ENCODE measurements at places on chromosomes 3 and 15. TPM values are rescaled to one million over a fixed set of nuclear protein-coding genes. Genes with fewer than 3 reads are reported as not detected.

DNA sequence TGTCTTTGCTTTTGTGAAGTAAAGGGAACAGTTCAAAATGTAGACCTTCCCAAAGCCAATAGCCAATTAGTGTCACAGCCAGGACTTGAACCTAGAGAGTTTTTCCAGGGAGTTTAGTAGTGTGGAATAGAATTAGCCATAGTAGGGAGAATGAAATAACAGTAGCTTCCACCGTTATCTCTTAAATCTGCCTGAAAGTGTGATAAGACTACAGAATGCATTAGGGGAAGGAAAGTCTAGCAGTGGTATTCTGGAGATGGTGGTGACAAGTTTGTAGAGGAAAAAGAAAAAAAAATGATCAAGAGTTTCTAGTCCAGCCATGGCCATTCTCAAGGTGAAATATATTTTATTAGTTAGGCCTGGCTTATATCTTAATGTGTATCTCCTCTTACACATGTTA is 13.8 kb downstream of the ATP11B start:
- DNase-seq, result no peak

DNA sequence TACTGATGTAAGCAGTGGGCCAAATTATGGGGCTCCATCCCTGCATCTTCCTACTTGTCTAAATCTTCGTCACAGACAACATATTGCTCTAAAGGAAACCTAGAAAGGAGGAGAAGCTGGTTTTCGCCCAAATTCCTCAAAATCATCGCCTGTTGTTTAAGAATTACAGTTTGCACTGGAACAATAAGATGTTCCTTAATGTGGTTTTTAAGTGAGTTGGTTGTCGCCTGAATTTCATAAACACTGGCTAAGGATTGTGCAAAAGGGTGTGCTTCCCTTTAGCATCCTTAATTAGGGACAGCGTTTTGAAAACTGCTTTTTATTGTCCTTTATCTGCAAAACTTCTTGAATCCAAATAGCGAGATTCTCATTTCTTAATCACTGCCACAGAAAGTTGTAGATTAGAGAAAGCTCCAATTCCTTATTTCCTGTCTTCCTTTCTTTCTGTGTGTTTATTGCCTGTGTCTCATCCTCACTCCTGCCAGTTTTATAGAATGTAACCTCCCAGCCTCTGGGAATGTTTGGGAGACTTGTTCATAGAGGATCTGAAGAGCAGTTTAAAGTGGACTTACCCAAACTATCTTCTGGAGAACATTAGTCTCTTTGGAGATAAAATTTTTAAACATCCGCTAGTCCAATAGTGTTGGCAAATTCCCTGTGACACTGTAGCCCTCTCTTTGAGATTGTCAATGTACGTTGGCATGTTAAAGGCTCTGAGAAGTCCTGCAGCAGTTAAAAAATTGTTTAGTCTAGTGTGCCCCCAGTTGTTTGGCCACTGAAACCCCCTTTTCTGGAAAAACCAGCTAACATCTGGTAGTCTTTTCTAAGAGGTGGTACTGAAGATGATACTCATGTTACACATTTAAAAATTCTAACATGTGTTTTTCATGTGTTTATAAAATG is 50.4 kb downstream of the FLNB start:
- DNase-seq, result no peak

DNA sequence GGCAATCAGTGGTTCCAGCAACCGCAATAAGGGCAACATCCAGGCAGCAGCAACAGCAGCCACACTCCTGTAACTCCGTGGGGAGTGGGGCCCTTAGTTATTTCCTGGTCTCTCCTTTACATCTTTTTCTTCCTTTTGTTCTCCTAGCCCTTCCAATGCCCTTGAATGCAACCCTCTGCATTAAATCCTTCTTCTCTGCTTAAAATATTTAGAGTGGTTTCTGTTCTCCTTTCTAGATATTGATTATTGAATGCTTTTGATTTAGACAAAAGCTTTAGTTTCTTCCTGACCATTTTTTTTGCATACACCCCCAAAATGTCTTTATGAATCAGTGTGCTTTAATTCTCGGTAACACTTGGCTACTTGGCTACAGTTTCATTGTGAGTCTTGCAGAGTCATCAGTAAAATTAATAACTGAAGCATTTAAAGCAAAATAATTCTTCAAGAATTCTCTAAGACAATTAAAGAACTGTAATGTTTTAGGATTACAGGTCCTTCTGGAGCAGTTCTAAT is 586.1 kb downstream of the MECOM start:
- DNase-seq, result no peak

DNA sequence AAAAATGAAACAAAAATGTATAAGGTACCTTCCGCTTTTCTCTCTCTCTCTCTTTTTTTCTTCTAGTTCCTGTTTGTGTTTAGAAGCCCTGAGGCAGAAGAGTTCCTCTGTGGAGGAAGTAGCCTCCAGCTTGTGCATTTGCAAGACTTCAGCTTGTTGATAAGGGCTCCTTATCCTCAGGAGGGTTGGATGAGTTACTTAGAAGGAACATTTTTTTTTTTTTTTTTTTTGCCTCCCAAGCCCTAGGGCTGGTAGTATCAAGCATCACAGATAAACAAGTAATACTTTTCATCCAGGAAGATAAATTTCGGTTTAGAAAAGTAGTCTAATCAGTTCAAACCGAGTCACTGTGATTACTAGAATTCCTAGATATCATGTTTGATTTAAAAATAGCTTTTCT is 91.0 kb upstream of the CBLB start:
- no peak for DNase-seq

GRCh38 chr3:197343656-197344408 is 45.4 kb upstream of the DLG1 start:
- no peak for DNase-seq

DNA sequence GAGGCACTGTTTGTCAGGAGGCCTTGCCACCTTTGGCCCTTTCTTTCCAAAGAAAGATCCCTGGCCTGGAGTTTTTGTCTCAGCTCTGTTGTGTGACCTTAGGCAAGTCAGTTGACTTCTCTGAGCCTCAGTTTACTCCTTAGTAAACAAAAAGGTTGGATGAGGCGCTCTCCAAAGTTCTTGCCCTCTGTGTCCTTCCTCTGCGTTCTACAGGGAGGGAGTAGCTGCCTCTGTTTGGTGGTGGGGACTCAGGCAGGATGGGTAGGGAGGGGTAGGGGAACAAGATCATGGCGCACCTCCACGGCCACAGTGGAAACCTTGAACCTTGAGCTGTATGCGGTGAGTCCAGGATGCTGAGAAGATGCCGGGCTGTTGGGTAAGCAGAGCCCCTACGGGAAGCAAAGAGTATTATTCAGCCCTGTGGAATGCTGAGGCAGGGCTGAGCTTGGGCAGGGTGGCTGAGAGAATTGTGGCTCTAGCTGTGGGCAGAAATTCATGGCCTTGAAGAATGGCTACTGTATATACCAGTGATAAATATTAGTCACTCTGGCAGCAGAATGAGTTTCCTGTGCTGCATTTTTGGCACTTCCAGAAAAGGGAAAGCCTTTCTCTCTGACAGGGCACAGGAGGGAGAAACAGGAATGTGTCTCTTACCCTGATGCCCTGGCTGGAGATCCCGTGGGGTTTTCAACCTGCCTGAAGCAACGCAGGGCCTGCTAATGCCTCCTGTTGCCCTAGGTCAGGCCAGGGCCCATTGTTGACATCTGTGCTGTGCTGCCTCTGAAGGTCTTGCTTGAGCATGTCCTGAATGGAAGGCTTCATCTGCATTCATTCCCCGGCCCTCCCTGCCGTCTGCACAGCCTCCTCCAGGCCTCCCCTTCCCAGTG is 39.9 kb downstream of the SMAD3 start:
- DNase-seq, result peak; percentile 60

- no peak for DNase-seq
Observed at GRCh38 chr15:100642213-100642949, 40.0 kb downstream of the ASB7 start.

GRCh38 chr3:171974986-171975837 is 64.2 kb upstream of the FNDC3B start:
- no peak for DNase-seq

GRCh38 chr15:56877255-56877970 is 41.0 kb upstream of the TCF12 start:
- DNase-seq, result no peak

- DNase-seq, result no peak
Observed at GRCh38 chr3:17605032-17605431, 137.4 kb downstream of the TBC1D5 start.

DNA sequence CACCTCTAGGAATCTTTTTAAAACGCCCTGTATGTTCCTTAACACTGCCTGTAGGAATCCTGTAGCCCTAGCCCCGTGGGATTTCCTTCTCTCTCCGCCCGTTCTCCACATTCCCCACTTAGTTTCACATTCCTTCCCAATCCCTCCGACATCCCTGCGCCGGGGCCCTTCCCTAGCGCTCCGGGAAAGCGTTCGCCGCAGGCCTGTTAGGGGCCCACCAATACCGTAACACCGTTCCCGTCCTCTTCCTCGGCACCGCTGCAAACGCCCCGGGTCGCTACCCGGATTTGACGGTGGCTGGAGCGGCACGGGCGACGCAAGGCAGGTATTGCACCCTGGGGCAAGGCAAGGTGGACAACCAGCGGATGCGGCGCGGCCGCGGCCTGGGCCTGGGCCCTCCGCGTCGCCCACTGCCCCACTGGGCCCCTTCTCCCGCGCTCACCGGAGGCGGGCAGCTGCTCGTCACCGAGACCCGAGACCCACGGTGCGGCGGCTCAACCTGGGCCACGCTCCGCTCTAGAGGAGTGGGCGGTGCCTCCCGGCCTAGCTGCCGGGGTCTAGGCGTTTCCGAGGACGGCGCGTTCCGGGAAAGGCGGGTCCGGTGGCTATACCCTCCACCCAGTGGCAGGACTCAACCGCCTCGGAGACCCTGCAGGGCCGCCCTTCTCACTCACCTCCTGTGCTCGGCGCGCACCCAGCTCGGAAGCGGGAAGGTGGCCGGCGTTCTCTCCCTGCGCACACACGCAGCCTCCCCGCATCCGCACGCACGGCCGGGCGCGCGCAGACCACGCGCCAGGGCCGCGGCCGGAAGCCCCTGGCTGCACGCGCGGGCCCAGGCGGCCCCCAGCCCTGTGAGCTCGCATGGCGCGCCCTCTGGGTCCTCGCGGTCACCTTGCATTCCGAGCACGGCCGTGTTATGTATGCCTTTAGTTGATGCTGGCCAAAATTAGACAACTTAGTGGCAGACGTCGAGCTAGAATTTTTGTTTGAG is at the start of gene B3GALNT1:
Gene B3GALNT1, minus strand, starts transcription at position 789 of the 991 bp plus-strand sequence. CDS start 18,595 bp downstream, outside the sequence.
- no peak for DNase-seq

GRCh38 chr3:56673781-56674457 is 9.1 kb downstream of the TASOR start:
- no peak for DNase-seq

- DNase-seq, result no peak
Observed at GRCh38 chr15:80743189-80743833, 35.9 kb upstream of the CEMIP start.

GRCh38 chr3:146138902-146139301 is 22.1 kb downstream of the PLOD2 start:
- DNase-seq, result no peak

GRCh38 chr15:101510212-101511197 is 21.0 kb upstream of the PCSK6 start:
- no peak for DNase-seq

- DNase-seq, result peak; percentile 64
Observed at GRCh38 chr3:124787476-124788195, 57.4 kb downstream of the UMPS start.

DNA sequence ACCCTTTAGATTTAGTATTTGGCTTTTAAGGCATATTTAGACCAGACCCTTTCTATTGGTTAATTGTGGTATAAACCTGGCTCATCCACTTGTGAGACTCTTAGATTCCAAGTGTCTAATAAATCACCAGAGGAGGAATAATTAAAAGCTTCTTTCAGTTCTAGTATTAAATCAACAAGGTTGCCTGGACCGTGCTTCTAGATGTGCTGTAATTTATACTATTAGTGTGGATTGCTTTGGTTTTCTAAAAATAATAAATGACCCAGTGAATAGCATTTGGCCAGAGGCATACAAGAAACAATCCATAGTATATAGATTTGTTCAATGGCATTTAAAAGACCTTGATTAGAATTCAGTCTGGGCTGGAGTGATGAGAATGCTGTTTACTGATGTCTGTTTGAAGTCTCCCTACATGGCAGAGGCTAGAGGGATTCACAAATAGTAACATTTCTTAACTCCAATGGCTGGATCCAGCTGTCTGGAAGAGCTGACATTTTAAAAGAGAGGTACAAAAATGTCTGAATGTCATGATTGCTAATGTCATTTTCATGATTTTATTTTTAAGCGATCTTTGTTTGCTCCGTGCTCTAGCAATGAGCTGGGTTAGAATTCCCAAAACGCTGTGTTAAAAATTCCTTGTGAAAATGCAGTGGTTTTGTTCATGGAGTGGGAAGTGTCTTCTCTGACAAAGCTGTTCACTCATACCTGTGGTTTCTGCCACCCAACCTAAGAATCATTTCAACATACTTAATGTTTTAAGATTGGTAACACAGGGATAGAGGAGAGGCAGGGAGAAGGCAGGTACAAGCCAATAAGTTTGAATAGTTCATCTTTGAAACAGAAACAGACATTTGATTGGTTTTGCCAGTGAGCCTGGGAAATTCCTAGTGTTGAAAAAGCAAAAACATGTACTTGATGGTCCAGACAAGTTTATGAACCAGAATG is 89.9 kb downstream of the RBMS3 start:
- DNase-seq, result no peak

DNA sequence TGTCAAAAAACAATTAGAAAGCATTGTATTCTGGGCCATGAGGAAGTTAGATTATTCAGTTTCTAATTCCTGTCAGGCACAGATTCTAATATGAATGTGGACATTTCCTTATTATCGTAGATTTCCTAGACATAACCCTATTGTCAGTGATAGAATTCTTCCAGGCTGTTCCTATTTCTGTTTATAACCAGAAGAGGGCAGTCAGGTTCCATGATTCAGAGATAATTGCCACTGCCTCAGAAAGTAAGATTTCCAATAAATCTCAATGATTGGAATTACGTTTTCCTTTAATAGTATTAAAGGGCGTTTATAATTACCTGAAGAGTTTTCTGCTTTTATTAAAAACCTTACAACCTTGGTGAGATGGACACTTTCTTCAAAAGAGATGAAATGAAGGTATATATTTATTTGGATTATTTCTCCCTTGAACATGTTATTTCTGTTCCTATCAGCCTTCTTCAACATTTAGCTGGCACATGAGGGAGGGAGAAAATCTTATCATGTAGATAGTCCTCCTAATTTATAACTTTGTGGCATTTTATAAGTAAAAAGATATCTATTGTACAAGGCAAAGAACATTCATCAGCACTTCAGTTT is 439.2 kb downstream of the MCTP2 start:
- DNase-seq, result peak; percentile 64

Gene CAPN3
- total RNA-seq, result 659 TPM

Gene C3orf70
- total RNA-seq, result 8.7 TPM

Gene C2CD4A
- not detected for total RNA-seq

Gene CIDEC
- total RNA-seq, result 0.24 TPM

Gene AQP9
- not detected for total RNA-seq

Gene PSMA4
- total RNA-seq, result 260 TPM

Gene ZNF592
- total RNA-seq, result 4.5 TPM

Gene DUOXA2
- total RNA-seq, result not detected

Gene COMMD2
- 33.5 TPM for total RNA-seq

Gene CLDN18
- total RNA-seq, result not detected

Gene DPPA2
- total RNA-seq, result not detected

Gene ITIH1
- total RNA-seq, result not detected

Gene CPLX3
- total RNA-seq, result not detected

Gene GP5
- total RNA-seq, result not detected

Gene FOXL2NB
- not detected for total RNA-seq

Gene MUC4
- total RNA-seq, result not detected

Gene ADAMTSL3
- total RNA-seq, result 0.05 TPM

Data from SK-MEL-5 (cell line).